ENCODE measurements at places on chromosomes 12 and 14. TPM values are rescaled to one million over a fixed set of nuclear protein-coding genes. Genes with fewer than 3 reads are reported as not detected.
A peak's percentile ranks its signal among the peaks of the same experiment; 100 is the strongest.

- H3K4me1 ChIP-seq, result no peaks in the 10 kb centered on the region
- peaks cover 16% of the 10 kb centered on the region for H3K27me3 ChIP-seq
- H3K4me3 ChIP-seq, result no peak overlapping the region
- no peak overlapping the region for H3K27ac ChIP-seq
Measured at GRCh38 chr14:75476274-75476995, 45.8 kb upstream of the BATF start.

- H3K27ac ChIP-seq, result no peak overlapping the region
- H3K27me3 ChIP-seq, result no peaks in the 10 kb centered on the region
- no peaks in the 10 kb centered on the region for H3K4me1 ChIP-seq
- H3K4me3 ChIP-seq, result no peak overlapping the region
- H3K36me3 ChIP-seq, result no peaks in the 10 kb centered on the region
Measured at GRCh38 chr14:84584511-84584910, 945.4 kb upstream of the FLRT2 start.

GRCh38 chr12:12916135-12916944, 25.0 kb downstream of the GPRC5A start:
- no peaks in the 10 kb centered on the region for H3K36me3 ChIP-seq
- peak; percentile 89 for DNase-seq
- H3K27ac ChIP-seq, result no peak overlapping the region

DNA sequence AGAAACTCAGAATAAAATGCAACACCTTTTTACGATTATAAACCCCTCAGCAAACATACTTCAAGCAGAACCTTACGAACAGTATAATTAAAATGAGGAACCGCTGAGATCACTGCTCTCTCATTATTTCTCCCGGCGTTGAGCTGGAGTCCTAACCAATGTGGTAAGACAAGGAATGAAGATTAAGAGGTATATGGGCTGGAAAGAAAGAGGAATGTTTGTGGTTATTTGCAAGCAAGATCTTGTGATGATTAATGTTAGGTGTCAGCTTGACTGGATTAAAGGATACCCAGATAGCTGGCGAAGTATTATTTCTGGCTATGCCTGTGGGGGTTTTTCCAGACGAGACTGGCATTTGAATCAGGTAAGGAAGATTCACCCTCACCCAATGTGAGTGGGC, 10.3 kb upstream of the ZNF84 start:
- no peak overlapping the region for H3K4me3 ChIP-seq
- H3K36me3 ChIP-seq, result peaks cover 3% of the 10 kb centered on the region
- DNase-seq, result no peak
- no peaks in the 10 kb centered on the region for H3K4me1 ChIP-seq
- no peak overlapping the region for H3K27ac ChIP-seq

- H3K4me3 ChIP-seq, result no peak overlapping the region
- DNase-seq, result no peak
- no peak overlapping the region for H3K27ac ChIP-seq
- no peaks in the 10 kb centered on the region for H3K4me1 ChIP-seq
Measured at GRCh38 chr12:114335607-114336006, 70.3 kb downstream of the TBX5 start.

- DNase-seq, result no peak
- H3K4me3 ChIP-seq, result no peak overlapping the region
- H3K27me3 ChIP-seq, result peaks cover 10% of the 10 kb centered on the region
- no peaks in the 10 kb centered on the region for H3K36me3 ChIP-seq
Measured at GRCh38 chr14:24381363-24382063, 13.5 kb downstream of the NFATC4 start.

DNA sequence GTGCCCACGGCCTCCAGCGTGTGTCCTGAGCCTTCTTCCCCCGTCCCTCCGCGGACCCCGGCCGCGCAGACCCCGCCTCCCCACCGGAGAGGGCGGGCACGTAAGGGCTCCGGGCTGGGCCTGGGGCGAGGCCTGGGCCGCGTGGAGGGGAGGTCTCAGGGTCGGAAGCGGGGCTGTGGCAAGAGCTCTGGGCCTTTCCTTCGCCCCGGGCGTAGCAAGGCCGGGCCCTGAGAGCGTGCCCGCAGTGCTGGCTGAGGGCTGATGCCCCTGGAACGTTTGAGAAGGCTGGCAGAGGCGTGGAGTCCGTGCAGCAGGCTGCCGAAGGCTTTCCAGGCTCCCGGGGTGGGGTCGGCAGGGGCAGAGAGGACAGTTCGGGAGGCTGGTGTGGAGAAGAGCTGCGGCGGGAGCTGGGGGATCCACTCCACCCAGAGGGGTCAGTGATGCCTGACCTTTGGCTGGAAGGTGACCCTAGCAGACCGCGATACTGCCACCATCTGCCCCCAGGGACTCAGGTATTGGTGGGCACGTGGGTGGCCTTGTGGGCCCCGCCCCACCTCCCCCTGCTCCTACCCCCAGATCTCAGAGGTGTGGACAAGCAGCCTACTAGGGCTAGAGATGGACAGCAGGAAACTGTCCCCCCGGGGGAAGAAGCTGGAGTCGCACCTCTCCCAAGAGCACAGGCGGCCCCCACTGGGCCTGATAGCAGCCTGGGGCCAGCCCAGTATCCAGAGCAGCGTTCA, 558 bp downstream of the TEX22 start:
- no peaks in the 10 kb centered on the region for H3K27me3 ChIP-seq
- H3K4me3 ChIP-seq, result peak overlapping the region; percentile 89
- peak; percentile 54 for DNase-seq
- H3K4me1 ChIP-seq, result peaks cover 24% of the 10 kb centered on the region

DNA sequence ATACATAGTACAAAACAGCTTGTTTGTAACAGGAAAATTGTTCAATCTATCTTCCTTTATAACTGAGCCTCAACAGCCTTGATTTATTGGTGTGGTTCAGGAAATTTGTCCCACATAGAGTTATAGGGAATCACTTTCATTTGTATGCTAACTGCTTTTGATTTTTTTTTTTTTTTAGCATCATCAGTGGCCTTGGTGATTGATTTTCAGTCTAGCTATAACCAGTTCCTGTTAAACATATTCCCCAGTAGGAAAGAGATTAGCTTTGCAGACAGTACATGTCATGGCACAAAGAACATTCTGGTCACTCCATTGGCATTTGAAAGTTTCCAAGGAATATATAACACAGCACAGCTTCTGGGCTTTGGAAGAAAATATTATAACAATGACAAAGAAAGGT, 337.3 kb upstream of the TMPO start:
- no peak for DNase-seq
- no peak overlapping the region for H3K4me3 ChIP-seq
- H3K4me1 ChIP-seq, result no peaks in the 10 kb centered on the region
- no peaks in the 10 kb centered on the region for H3K36me3 ChIP-seq
- H3K27me3 ChIP-seq, result no peaks in the 10 kb centered on the region

DNA sequence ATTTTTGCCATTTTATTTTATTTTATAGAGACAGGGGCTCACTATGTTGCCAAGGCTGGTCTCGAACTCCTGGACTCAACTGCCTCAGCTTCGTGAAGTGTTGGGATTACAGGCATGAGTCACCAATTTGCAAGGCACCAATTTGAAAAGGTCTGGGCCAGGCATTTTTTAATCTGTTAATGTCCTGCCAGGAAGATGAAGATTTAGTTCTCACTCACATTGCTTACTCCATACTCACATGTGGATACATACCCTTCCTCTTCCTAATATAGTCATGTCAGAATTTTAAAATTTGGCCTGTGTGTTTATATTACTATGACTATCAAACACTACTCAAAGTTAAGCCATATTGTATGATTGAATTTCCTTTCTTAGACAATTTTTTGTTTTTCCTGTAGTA, 15.3 kb upstream of the EML1 start:
- no peak overlapping the region for H3K27ac ChIP-seq
- H3K27me3 ChIP-seq, result peaks cover 50% of the 10 kb centered on the region
- H3K4me1 ChIP-seq, result no peaks in the 10 kb centered on the region
- no peak for DNase-seq
- no peak overlapping the region for H3K4me3 ChIP-seq
- H3K36me3 ChIP-seq, result no peaks in the 10 kb centered on the region

DNA sequence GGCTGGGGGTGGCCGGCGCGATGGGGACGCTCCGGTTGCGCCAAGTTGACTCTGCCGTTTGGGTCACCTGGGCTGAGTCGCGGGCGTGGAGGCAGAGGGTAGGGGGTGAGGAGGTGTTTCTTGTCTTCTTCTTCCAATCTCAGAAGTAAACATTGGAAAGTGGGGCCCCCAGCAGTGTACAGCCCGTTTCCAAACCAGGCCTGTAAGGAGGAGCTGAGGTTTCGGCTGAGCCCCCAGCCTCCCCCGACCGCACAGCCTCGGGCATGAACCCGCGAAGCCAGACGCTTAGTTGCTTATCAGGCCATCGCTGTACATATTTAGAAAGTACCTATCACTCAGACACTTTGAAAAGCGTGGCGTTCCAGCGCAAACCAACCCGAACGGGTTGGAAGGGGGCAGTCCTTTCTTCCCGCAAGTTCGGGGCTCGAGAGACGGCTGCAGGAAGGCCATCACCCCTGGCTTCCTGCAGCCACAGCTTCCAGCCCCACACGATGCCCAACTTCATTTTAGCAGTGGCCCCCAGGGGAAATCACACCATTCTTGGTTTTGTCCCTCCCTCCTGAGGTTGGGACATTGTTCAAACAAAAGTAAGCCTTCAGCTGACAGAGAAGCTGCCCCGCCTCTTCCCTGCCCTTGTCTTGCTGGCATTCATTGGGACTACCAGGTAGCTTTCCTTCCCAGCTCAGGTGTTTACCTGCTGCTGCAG, 164.1 kb downstream of the ZFP36L1 start:
- DNase-seq, result peak; percentile 28
- peaks cover 12% of the 10 kb centered on the region for H3K4me1 ChIP-seq
- H3K27ac ChIP-seq, result no peak overlapping the region
- H3K4me3 ChIP-seq, result peak overlapping the region; percentile 52
- H3K36me3 ChIP-seq, result no peaks in the 10 kb centered on the region

- no peak overlapping the region for H3K4me3 ChIP-seq
- H3K27ac ChIP-seq, result no peak overlapping the region
Measured at GRCh38 chr12:84069699-84070098, 842.9 kb downstream of the SLC6A15 start.

GRCh38 chr12:29316752-29317151, 64.2 kb downstream of the ERGIC2 start:
- DNase-seq, result no peak
- H3K4me3 ChIP-seq, result no peak overlapping the region
- H3K4me1 ChIP-seq, result peaks cover 11% of the 10 kb centered on the region
- peaks cover 5% of the 10 kb centered on the region for H3K36me3 ChIP-seq
- no peaks in the 10 kb centered on the region for H3K27me3 ChIP-seq

- no peak overlapping the region for H3K4me3 ChIP-seq
- DNase-seq, result no peak
- H3K36me3 ChIP-seq, result no peaks in the 10 kb centered on the region
- peaks cover 19% of the 10 kb centered on the region for H3K27me3 ChIP-seq
- no peak overlapping the region for H3K27ac ChIP-seq
- no peaks in the 10 kb centered on the region for H3K4me1 ChIP-seq
Measured at GRCh38 chr12:107992870-107993451, 136.1 kb upstream of the WSCD2 start.

GRCh38 chr14:31057701-31058364, 31.7 kb upstream of the STRN3 start:
- no peak for DNase-seq
- H3K36me3 ChIP-seq, result no peaks in the 10 kb centered on the region
- H3K27me3 ChIP-seq, result no peaks in the 10 kb centered on the region
- no peak overlapping the region for H3K4me3 ChIP-seq
- no peaks in the 10 kb centered on the region for H3K4me1 ChIP-seq
- no peak overlapping the region for H3K27ac ChIP-seq

DNA sequence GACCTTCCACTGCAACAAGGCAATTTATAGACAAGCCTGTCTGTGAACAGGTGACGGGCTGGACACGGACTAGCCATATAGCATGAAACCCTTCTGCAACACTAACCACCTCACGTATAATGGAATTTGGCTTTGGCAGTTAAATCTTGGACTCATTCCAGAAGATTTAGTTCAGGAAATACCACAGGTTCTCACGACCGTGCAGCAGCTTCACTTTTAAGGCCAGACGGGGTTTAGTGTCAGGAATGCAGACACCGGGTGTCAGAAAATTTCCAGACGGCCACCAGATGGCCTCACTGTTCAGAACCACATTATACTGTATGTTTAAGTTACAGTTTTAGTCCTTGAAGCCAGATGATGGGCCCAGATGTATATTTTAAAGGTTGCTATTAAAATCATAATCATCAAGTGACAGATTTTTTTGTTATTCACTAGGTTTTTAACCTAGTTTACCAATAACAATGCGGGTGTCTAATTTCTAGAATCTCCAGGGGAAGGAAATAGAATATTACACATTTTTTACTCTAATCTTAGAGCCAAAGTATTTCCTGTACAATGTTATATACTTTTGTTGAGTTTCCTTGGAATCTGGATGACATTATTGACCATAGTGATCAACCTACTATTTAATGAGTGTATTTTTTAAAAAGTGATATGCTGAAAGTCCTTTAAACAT, 90.5 kb upstream of the TMPO start:
- H3K4me3 ChIP-seq, result no peak overlapping the region
- H3K27me3 ChIP-seq, result no peaks in the 10 kb centered on the region
- peaks cover 3% of the 10 kb centered on the region for H3K4me1 ChIP-seq

GRCh38 chr12:31822761-31823160, 93.9 kb upstream of the AMN1 start:
- DNase-seq, result no peak
- no peaks in the 10 kb centered on the region for H3K27me3 ChIP-seq
- H3K36me3 ChIP-seq, result peaks cover 14% of the 10 kb centered on the region
- peaks cover 2% of the 10 kb centered on the region for H3K4me1 ChIP-seq

- H3K4me1 ChIP-seq, result no peaks in the 10 kb centered on the region
- no peak overlapping the region for H3K4me3 ChIP-seq
- peaks cover 23% of the 10 kb centered on the region for H3K27me3 ChIP-seq
Measured at GRCh38 chr14:94953541-94954260, 183.8 kb upstream of the GSC start.

DNA sequence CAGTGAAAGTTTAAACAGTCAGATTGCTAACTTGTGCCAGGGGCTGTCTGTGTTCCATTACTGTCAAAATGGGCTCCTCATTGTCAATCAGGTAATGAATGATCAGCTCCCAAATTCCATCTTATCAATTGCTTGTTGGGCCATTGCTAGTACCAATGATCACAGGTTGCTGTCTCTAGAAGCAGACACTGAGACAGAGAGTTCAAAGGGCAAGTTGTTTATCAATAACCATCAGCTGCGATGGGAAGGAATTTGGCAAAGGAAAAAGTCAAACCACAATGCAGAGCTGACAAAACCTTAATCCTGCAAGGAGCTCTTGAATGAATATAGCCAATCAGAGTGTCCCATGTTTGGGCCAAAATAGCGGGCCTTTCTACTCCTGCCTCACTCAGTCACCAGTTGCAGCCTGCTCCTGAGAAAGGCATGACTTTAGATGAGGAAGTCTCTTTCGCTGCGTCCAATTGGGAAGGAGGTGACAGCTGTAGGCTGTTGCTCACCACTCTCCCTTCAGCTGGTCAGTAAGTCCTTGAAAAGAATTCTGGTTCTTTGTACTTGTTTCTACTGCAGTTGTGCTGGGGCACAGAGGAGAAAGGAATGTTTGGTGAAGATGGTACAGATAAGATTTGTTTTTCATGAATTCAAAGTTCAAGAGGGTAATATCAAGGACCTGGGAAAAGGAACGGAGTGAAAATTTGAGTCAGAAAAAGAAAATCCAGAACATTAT, 179.2 kb upstream of the PDE3A start:
- no peaks in the 10 kb centered on the region for H3K36me3 ChIP-seq
- DNase-seq, result no peak

The PRR4 gene
- 0.98 TPM for total RNA-seq

The PRPH gene
- total RNA-seq, result 0.38 TPM

The FLRT2 gene
- total RNA-seq, result not detected

The APPL2 gene
- 32.2 TPM for total RNA-seq

The ATXN2 gene
- total RNA-seq, result 35.1 TPM

The B3GNT4 gene
- 2.8 TPM for total RNA-seq

The MAP1LC3B2 gene
- 0.83 TPM for total RNA-seq

The AMN gene
- 0.20 TPM for total RNA-seq

The TMEM117 gene
- 1.7 TPM for total RNA-seq

The TCL1B gene
- total RNA-seq, result not detected

The TAS2R9 gene
- not detected for total RNA-seq
